Activated CD8-positive, alpha-beta memory T cell treated with anti-CD3 and anti-CD28 coated beads, Interleukin-2, amount 10 ng/mL, durations not matched to agents 7 days and 5 days (primary cell): ENCODE measurements at places on chromosomes 3 and 15. TPM values are rescaled to one million over a fixed set of nuclear protein-coding genes. Genes with fewer than 3 reads are reported as not detected.

SEMA7A gene
- total RNA-seq: 32.9 TPM

DNA sequence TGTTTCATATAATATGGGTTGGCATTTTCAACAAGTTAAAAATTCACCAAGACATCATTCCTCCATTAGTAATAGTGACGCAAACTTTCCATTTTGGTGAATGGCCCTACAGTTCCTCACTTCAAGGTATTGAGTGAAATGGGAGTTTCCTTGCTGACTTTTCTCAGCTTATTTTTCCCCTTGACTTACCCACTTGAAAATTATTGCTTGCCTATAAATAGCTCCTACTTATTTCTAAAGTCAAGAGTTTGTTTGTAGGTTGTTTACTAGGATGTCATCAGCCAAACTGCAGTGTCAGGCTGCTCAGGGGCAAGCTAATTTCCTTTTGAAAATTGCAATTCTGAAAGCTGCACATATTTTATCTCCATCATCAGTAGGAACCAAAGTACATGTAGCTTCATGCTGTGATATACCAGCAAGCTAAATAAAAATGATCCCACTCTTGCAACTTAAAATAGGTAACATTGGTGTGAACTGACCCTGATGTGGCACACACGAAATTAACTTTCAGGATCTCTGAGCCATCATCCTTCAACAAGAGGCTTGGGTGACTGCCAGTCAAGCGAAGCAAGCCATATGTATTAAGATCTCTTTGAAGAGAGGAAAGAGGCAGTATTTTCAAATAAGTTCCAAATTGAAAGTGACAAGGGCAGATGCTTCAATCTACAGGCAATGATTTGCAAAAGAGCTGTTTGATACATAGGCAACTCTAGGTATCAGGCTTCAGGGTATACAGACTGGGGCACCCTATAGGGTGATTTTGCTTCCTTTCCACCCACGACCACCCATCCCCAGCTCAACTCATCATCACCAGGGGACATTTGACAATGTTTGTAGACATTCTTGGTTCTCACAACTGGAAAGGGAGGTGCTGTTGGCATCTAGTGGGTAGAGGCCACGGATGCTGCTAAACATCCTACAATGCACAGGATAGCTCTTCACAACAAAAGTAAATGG, 66.8 kb upstream of the RASGRP1 start:
- no peak overlapping the region for H3K4me3 ChIP-seq
- H3K4me1 ChIP-seq: peaks cover 24% of the 10 kb centered on the region
- no peaks in the 10 kb centered on the region for H3K27me3 ChIP-seq
- peak overlapping the region; percentile 7 for H3K27ac ChIP-seq

DNA sequence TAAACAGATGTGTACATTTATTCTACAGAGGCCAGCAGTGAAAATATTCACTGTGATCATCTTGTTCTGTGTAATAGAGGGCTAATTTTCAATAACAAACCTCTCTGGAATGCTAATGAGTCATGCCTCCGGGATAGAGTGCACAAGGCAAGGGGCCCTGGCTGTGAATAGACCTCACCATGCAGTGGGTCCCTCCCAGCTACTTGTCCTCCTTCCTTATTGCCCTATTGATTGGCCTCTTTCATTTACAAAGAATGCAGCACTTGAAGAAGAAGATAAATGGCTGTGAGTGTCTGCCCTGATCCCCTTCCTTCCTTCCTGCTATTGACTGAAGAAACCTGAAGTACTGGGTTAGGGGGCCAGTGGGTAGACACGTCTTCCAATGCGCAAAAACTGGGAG, 436.3 kb downstream of the WDR72 start:
- H3K27ac ChIP-seq: no peak overlapping the region
- no peak overlapping the region for H3K4me3 ChIP-seq
- no peak for DNase-seq

DNA sequence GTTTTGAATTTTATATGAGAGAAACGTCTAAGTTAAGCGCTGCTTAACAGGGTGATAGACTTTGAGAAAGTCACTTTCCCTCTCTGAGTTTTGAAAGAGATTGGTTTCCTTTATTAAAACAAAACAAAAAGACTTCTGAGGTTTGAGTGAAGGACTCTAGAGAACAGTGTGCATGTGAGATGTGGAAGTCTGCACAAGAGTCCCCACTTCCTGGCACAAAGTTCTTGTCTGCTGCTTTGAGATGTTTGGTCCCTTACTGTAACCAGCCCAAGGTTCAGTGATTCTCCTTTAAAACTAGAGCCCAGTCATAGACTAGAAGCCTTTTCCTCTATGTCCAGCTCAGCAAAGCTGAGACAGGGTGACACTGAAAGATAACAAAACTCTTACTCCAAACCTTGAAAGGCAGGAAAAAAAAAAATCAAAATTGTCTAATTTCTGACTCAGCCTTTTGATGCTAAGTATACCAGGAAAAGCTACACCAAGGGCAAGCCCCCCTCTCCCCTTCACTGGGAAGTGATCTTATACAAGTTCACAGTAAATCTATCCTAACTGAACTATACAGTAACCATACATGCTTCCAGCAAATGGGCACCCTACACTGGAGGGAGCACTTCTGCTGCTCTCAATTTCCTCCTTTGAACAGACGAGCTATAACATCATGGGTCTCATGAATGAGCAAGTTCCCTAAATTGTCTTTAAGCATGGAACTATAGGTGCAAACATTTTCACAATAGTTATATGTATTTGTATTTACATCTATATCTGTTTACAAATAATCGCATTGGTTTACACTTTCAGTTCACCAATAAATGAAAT, 2.3 kb downstream of the POPDC2 start:
- no peak for DNase-seq
- peak overlapping the region; percentile 44 for H3K27ac ChIP-seq
- H3K4me3 ChIP-seq: no peak overlapping the region
- H3K27me3 ChIP-seq: no peaks in the 10 kb centered on the region
- peaks cover 5% of the 10 kb centered on the region for H3K36me3 ChIP-seq
- peaks cover 19% of the 10 kb centered on the region for H3K4me1 ChIP-seq

DNA sequence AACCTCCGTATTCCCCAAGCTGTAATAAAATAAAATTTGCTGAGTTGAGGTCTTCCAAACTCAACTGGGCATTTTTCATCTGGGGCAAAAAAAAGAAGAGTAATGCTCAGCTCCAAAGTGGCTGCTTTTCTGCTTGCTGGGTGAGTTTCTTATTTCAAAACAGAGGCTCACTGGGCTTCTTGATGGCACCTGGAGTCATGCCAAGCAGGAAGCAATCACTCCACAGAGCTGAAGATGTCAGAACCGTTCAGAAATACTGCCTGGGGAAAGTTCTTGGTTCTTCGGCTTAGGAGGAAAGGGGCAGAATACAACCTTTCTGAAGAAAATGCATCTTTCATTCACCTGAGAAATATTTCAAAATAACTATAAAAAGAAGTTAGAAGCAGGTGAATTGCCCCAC, 4.1 kb downstream of the CCR9 start:
- peaks cover 74% of the 10 kb centered on the region for H3K4me1 ChIP-seq
- H3K27ac ChIP-seq: peak overlapping the region; percentile 83
- DNase-seq: no peak

GP5 gene
- 0.28 TPM for total RNA-seq

GRCh38 chr3:30587904-30588303, 18.5 kb upstream of the TGFBR2 start:
- H3K27ac ChIP-seq: no peak overlapping the region
- H3K36me3 ChIP-seq: peaks cover 3% of the 10 kb centered on the region
- H3K4me1 ChIP-seq: no peaks in the 10 kb centered on the region
- no peak overlapping the region for H3K4me3 ChIP-seq
- DNase-seq: no peak

DNA sequence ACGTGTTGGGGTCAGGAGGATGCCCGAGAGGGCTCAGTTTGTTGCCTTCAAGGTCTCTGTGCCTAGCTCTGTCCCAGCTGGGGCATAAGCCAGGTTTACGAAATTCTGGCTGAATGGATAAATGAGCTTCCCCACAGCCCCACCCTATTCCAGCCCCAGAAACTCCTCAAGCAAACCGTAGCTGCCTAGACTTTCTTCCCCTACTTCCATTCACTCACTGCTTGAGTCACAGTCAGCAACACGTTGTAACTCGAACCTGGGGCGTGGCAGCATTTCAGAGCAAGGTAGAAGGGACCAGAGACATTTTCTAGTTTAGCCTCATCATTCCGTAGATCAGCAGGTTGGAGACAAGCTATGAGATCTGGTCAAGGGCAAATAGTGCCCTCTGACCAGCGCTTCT, 24.2 kb downstream of the NMNAT3 start:
- H3K36me3 ChIP-seq: no peaks in the 10 kb centered on the region
- H3K4me1 ChIP-seq: no peaks in the 10 kb centered on the region
- H3K27ac ChIP-seq: no peak overlapping the region
- DNase-seq: no peak
- H3K27me3 ChIP-seq: no peaks in the 10 kb centered on the region
- H3K4me3 ChIP-seq: no peak overlapping the region

GRCh38 chr3:185308126-185308754, 54.4 kb upstream of the EHHADH start:
- no peak overlapping the region for H3K4me3 ChIP-seq
- peak; percentile 67 for DNase-seq
- peaks cover 3% of the 10 kb centered on the region for H3K4me1 ChIP-seq
- peaks cover 29% of the 10 kb centered on the region for H3K36me3 ChIP-seq
- no peaks in the 10 kb centered on the region for H3K27me3 ChIP-seq
- H3K27ac ChIP-seq: no peak overlapping the region

ADCY5 gene
- not detected for total RNA-seq

DNA sequence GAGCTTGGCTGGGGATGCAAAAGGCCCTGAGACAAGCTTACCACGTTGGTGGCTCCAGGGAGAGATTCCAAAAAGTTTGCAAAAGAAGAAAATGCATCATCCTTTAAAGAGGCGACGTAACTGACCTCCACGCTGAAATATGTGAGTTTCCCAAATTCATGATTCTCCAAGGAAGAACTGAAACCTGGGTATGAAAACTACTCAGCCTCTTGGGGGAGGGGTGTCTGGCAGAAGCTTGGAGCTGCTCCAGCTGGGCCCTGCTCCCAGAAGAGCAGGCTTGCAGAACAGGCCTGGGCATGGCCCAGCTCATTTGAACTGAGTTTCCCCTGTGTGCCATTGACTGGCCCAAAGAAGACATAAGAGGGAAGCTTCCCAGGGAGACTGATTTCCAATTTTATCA, 20.5 kb downstream of the CPN2 start:
- H3K36me3 ChIP-seq: no peaks in the 10 kb centered on the region
- H3K4me3 ChIP-seq: no peak overlapping the region
- H3K27ac ChIP-seq: no peak overlapping the region
- peaks cover 22% of the 10 kb centered on the region for H3K27me3 ChIP-seq

SNRPN gene
- total RNA-seq: 44.0 TPM

PAQR5 gene
- not detected for total RNA-seq

DNA sequence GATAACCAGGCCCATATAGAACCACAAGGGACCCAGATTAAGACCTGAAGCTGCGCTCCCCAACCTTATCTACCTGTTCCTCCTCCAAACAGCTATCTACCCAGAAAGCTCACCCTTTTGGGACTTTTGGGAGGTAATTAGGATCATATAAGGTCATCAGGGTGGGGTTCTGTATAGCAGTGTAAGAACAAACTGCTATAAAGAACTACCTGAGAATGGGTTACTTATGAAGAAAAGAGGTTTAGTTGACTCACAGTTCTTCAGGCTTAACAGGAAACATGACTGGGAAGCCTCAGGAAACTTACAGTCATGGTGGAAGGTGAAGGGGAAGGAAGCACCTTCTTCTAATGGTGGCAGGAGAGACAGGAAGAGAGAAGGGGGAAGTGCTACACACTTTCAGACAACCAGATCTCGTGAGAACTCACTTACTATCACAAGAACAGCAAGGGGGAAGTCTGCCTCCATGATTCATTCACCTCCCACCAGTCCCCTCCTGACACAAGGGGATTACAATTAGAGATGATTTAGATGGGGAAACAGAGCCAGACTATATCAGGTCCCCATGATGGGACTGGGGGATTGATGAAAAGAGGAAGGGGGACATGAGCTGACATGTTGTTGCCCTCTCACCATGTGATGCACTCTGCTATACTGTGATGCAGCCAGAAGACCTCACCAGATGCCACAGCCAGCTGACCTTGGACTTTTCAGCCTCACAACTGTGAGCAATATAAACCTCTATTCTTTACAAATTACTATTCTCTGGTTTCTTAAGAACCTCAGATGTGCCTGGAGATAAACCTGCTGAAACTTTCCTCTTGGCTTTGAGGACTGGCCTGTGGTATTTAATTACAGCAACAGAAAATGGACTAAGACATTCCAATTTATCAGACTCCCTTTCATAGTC, 15.3 kb upstream of the FMN1 start:
- no peaks in the 10 kb centered on the region for H3K36me3 ChIP-seq
- H3K27me3 ChIP-seq: no peaks in the 10 kb centered on the region
- no peak for DNase-seq
- H3K4me1 ChIP-seq: peaks cover 2% of the 10 kb centered on the region

DNA sequence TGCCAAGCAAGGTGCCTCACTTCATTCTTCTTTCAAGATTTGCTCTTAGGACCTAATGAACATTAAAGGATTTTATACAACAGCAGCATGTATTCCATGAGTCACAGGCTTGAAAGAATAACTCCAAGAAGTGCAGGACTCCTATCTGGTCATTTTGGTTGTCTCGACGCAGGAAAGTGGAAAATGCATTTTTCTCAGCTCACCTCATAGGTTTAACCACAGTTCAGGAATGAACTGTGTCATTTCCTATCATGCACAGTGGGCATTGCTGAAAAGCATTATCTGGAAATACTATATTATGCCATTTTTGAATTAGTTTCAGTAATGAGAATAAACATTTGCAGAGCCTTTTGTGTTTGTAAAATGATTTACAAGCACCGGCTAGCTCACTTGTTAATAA, 98.7 kb upstream of the BFSP2 start:
- H3K4me1 ChIP-seq: no peaks in the 10 kb centered on the region
- no peaks in the 10 kb centered on the region for H3K36me3 ChIP-seq
- H3K27ac ChIP-seq: no peak overlapping the region
- H3K27me3 ChIP-seq: no peaks in the 10 kb centered on the region
- H3K4me3 ChIP-seq: no peak overlapping the region

TGM4 gene
- not detected for total RNA-seq

DNA sequence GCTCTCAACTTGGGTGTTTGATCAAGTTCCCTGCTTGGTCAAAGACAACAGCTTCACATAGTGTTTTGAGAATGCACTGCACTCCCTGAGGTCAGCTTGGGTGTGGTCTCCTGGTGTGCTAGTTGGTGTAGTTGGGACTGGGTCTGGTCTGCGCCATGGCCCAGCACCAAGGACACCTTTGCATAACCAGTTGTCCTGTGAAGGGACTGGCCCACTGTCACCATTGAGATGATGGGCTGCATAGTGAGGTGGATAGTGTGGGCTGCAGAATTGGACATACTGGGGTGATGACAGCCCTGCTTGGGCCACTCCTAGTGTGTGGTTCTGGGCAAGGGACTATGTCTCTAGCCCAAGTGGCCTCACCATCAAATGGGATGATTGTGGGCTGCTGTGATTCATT, 9.5 kb downstream of the RPSA start:
- H3K27ac ChIP-seq: peak overlapping the region; percentile 42
- peaks cover 10% of the 10 kb centered on the region for H3K4me1 ChIP-seq

GRCh38 chr15:96011136-96011535, 319.4 kb upstream of the NR2F2 start:
- peaks cover 25% of the 10 kb centered on the region for H3K27me3 ChIP-seq
- DNase-seq: no peak

ZNF502 gene
- 1.1 TPM for total RNA-seq

LRRK1 gene
- total RNA-seq: 1.9 TPM
